ENCODE measurements at places on chromosomes 2 and 18.

GRCh38 chr2:108947271-108947907, 41.6 kb downstream of the EDAR start:
- no peak for DNase-seq

DNA sequence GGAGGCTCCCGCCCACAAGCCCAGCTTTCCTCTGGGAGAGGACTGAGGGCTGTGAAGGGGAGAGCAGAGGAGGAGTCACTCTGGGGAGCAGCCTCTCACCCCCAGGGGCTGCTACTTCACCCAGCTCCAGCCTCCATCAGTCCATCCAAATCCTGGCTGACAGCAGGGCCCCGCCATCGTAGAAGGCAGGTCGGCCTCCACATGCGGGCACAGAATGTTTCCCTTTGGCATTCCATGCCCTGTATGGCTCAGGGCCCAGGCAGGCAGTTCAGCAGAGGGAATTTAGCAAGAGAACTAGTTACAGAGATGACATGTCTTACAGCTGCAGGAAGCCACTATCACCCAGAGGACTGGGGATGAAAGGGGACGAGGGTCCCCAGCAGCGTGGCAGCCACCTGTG, 6.4 kb upstream of the ODC1 start:
- DNase-seq = no peak

DNA sequence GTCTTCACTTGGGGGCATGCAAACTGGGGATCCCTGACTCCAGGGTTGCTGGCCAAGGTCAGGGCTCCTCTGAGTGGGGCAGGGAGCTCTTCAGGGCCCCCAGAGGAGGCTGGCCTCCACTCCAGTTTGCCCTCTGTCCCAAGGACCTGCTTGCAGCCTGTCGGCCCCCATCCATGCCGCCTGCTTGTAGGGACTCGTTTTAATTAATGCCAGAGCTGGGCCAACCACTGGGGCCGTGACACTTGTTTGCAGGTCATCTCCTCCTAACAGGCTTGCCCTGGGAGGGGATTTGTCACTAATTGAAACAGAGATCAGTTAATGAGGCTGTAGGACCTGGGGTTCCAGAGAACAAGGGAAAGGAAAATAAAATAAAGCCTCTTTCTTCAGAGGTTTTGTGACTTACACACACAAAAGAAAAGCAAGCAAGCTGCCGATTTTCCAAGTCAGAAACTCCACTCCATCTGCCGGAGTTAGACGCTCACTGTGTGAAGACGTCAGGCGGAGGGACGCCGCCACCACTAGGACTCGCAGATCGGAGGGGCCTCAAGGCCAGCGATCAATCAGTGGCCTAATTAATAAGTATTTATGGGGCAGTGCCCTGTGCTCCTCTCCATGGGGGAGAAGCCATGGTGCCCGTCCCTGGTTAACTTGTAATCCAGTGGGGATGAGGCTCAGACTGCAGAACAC, 75.9 kb downstream of the SFXN5 start:
- DNase-seq = no peak

DNA sequence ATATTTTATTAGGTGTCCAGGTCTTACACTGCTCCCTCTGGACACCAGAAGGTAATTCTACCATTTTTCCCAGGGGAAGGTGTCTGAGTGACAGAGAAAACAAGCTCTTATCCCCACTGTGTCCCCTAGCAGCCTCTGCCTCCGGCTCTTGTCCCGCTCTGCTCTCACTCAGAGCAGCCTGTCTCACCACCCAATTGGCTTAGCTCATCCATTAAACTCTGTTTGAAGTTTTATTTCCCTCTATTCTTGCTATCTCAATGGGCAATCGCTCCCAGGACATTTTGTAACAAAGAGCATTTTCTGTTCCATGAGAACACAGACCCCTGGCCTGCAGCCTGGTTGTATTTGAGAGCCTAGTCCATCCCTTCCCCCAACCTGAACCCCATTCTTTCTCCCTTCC, 90.6 kb upstream of the LDAH start:
- no peak for DNase-seq

GRCh38 chr18:63951302-63951705, 2.2 kb downstream of the HMSD start:
- DNase-seq = no peak

DNA sequence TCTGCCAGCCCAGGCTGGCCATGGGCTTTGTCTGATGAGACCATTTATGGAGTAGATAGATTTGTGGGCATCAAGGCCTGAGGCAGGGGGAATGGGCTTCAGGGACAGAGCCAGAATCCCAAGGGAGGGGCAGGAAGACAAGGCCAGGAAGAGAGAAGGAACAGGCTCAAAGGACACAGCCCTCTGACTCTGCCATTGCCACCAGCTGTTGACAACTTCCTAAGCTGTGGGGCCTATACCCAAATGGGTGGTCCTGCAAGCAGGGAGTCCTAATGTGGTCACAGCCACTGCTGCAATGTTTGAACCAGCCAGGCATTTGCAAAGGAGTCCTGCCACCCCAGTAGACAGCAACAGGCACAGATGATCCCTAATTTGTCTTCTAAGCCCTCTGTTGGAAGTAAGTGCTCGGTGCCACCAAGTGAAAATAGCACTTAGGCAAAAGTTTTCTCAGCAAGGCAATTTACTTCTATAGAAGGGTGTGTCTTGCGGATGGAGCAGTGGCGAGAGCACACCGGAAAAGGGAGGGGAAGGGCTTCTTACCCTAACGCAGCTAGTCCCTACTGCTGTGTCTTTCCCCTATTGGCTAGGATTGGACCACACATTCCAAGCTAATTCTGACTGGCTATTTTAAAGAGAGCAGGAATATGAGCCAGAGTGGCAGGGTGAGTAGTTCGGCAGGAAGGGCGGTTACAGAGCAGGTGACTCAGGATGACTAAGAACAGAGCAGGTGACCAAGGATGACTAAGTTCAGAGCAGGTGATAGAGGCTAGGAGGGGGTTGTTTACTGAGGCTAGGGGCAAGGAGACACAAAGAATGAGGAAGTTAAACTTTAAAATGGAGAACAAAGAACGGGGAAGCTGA, 47.2 kb downstream of the C1QL2 start:
- no peak for DNase-seq

DNA sequence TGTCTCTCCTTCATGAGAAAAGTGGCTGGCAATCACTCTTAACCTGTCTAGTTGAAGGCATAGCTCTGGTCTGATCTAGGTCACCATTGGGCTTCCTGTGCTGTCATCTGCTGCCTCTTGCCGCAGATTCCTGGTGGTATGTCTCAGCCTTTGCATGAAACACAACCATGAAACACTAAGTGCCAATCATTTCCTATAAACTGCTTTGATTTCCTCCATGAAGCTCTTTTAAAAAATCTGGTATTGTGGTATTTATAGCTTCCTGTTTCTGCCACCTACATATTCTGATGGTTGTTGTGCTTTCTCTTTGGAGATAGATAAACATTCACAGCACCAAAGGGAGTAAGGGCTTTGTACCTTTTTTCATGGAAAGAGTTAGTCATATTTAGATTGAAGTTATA, 120.0 kb upstream of the EPC2 start:
- DNase-seq = no peak

GRCh38 chr2:55158111-55158814, 73.8 kb downstream of the CLHC1 start:
- no peak for DNase-seq
